Activated CD4-positive, alpha-beta memory T cell treated with anti-CD3 and anti-CD28 coated beads, Interleukin-2, amount 10 ng/mL, durations not matched to agents 7 days and 5 days (primary cell): ENCODE measurements at places on chromosomes 16 and 17.

DNA sequence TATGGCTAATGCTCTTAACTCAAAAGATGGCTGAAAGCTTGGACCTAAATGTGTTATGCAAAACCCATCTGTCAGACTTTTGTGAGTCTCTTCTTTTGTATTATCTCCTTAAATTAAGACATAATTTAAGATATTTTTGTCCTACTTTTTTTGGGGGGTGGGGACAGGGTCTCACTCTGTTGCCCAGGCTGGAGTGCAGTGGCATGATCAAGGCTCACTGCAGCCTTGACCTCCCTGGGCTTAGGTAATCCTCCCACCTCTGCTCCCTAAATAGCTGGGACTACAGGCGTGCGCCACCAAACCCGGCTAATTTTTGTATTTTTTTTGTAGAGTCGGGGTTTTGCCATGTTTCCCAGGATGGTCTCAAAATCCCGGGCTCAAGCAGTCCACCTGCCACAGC lies 7.1 kb downstream of the CLTC start:
- no peak for DNase-seq

GRCh38 chr17:50203086-50203485 lies 1.7 kb upstream of the COL1A1 start:
- DNase-seq: no peak

DNA sequence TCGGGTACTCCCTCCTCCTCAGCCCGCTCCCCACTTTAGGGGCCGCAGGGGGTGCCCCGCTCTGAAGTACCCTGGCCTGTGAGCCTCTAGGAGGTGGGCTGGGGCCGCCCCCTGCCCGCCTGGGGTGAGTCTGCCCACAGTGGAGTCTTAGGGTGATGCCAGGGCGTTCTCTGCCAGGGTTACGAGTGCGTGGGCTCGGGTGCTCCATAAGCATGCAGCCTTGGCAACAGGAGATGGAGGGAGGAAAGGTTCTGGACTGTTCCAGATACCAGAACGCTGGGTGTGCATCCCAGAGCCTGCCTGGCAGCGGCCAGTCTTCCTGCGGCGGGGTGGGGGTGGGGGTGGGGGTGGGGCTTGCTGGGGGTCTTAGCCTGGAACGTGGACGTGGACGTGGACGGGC lies 15.9 kb downstream of the CACNA1H start:
- DNase-seq: no peak

GRCh38 chr16:75244225-75244809 lies 7.1 kb downstream of the BCAR1 start:
- no peak for DNase-seq

- no peak for DNase-seq
Measured at GRCh38 chr16:68083861-68084503, 1.2 kb upstream of the NFATC3 start.
